ENCODE measurements at places on chromosomes 4 and X.

DNA sequence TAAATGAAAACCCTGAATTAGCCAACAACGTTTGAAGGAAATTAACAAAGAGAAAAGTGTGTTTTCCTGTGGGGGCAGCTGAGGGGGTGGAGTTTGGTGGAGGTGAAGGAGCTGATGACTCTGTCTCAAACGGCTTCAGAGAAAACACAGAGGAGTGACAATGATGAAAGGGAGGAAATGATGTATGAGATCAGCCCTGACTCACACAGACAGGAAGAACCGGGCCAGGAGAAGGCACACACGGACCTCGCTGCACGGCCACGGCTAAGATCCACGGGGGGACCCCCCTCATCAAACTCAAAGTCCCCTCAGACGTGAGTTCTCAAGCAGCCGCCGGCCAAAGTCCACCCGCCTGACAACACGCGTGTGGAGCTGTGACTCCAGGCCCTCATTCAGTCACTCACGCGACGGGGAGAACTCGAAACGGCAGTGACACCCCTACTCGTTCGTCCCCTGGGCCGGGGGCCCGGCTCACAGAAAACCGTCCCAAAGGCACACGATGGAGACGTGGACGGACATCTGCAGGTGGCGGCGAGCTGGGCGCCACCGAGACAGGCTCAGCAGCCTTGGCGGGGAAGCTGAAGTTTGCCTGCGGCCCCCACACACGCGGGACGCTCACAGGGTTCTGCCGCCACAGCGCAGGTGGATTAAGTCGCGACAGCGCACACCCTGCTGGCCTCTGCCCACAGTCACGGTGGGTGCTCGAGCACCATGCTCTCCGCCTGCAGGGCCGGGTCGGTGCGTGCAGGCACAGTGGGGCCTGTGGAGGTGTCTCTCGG, 28.8 kb downstream of the PPP2R3B start:
- DNase-seq: no peak

GRCh38 chrX:21655901-21656586, 2.1 kb downstream of the KLHL34 start:
- DNase-seq: no peak

GRCh38 chrX:140762061-140762460, 52.5 kb downstream of the LINC00632 start:
- DNase-seq: peak; percentile 61

GRCh38 chr4:109939190-109939589, 26.5 kb downstream of the EGF start:
- no peak for DNase-seq

GRCh38 chrX:8139716-8140115, 31.4 kb downstream of the VCX2 start:
- no peak for DNase-seq
